ENCODE measurements at places on chromosomes 11 and 22. TPM values are rescaled to one million over a fixed set of nuclear protein-coding genes. Genes with fewer than 3 reads are reported as not detected.

GRCh38 chr11:70910835-70911234, 341.5 kb downstream of the SHANK2 start:
- no peak for DNase-seq

Gene ACRV1
- not detected for total RNA-seq

DNA sequence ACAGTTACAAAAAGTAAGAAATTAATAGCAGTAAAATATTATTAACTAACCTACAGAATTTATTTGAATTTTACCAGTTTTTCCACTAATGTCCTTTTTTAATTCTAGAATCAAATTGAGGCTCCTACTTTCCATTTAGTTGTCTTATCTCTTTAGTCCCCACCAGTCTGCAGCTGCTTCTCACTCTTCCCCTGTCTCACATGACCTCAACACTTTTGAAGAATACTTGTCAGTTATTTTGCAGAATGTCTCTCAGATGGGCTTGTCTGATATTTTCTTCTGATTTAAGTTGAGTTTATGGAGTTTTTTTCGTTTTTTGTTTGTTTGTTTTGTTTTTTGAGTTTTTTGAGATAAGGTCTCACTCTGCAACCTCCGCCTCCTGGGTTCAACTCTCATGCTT, 74.3 kb upstream of the ADORA2A start:
- no peak for DNase-seq

- DNase-seq: no peak
These were observed 161.0 kb upstream of the SORL1-AS1 start for GRCh38 chr11:121613724-121614123.

GRCh38 chr11:60195923-60196368, 13.1 kb upstream of the MS4A6A start:
- no peak for DNase-seq

Data from pancreas (tissue), 10 donors.